ENCODE measurements at places on chromosomes 12 and 14.

- no peak for ATAC-seq
These were observed 801.4 kb downstream of the FLRT2 start for GRCh38 chr14:86331341-86331740.

GRCh38 chr14:74852922-74853530, 22.9 kb downstream of the PROX2 start:
- no peak for ATAC-seq

- ATAC-seq, result peak; percentile 9
These were observed 50.0 kb downstream of the NCOR2 start for GRCh38 chr12:124517260-124518050.

- ATAC-seq, result peak; percentile 6
These were observed 1.1 kb upstream of the GNB3 start for GRCh38 chr12:6839482-6840201.

- ATAC-seq, result no peak
These were observed 47.2 kb downstream of the SPPL3 start for GRCh38 chr12:120856980-120857379.

DNA sequence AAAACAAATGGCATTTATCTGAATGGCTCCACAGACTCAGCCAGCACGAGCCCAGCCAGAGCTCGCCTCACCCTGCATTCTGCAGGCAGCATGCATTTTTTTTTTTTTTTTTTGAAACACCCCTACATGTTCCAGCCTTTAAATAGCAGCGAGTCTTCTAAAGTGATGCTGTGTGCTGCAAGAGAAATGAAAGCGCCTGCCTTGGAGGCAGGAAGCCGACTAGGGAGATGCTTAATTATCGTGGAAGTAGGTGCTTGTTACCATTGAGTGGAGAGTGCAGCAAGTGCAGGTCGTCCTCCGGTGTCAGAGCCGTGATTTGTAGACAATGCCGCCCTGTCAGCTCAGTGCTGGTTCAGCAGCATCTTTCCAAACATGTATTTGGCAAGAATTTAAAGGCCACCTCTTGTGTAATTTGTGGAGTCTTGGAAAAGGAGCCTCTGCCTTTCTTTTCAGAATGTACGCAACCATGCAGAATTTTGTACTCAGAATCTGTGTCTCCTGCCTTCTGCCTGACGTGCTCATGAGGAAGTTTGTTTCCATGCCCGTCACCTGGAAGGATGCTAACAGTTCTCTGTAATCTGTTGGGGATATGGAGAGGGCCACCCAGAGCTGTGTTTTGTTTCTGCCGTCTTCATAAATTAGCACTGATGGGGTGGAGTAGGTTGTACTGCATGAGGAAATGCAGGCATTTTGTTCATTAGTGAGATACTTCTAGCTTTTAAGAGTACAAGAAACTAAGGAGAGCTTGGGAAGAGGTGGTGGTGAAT, 345.9 kb upstream of the RGS6 start:
- ATAC-seq, result no peak

DNA sequence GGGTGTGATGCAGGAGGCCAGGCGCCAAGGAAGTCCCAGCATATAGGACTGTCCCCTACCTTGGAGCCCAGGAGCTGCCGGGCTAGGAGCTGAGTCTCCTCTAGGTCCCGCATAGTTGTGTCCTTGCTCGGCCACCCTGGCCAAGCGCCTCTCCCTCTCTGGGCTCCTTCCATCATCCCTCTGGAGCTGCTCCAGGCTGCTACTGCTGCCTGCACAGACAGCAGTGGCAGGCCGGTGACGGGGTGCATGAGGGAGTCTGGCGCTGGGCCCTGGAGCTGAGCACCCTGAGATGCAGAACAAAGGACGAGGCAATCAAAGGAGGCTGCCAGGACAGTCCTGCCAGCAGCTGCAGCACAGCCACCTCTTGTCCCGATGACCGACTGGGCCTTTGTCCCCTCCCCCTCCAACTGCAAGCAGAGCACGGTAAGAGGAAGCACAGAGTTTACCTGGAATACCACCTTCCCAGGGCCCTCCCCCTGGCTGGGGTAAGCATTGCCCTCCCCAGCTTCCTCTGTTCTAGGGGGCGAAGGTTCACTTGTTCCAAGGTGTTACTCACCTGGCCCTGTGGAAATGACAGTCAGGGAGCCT, 10.4 kb downstream of the DTX1 start:
- ATAC-seq, result no peak

- peak; percentile 92 for ATAC-seq
These were observed 17.4 kb upstream of the FLVCR2 start for GRCh38 chr14:75561013-75561432.

GRCh38 chr14:74836251-74836960, 39.5 kb downstream of the PROX2 start:
- no peak for ATAC-seq

DNA sequence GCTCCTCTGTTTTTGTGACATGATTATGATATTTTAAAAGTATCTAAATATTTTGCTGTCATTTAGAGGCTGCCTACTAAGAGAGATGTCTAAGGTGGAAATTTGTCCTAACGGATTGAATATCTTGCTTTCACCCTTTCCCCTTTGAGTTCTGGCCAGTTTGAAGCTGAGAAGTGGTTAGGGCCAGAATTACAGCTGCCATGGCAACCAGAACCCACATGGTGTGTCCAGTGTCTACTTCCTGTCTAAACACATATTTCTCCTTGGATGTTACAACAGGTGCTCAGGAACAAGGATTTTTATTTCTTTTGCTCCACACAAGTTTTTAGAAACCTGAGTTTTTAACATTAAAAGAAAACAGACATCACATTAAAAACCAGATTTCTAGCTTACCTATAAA, 335.1 kb upstream of the OR4E1 start:
- ATAC-seq, result no peak

DNA sequence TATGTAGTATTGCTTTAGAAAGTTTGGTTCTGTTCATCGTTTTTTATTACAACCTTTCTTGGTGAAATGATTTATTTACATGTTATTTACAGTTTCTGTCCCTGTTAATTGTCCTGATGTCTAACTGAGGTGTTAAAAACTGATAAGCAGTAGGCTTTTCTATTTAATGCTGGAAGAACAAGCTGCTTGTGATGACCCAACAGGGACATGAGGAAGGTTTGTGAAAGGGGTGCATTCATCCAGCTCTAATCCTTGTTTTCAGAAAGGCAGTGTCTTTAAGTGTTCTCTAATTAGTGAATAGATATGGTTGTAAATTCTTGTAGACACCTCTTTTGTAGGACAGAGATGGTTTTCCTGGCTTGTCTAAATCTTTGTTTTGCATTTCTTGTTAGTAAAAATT, 191.4 kb downstream of the FOXA1 start:
- no peak for ATAC-seq

- ATAC-seq, result peak; percentile 38
These were observed 12.3 kb downstream of the METTL3 start for GRCh38 chr14:21498540-21499526.

DNA sequence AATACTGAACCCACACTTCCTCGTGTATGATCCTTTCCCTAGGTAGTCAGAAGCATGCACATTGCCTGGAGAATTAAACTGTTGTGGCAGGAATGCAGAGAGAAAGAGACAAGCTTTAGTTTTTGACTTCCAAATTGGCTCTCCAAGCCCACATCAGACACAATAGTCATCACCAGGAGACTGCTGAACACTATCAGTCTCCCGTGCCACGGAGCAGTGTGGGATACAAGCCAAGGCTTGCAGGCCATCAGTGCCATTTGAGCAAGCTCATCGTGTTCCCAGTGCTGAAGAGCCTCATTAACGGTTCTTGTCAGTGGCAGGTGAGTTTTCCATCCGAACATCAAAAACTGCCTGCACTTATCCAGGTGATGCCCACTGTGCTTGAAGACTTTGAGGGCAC, 410.8 kb downstream of the NAV3 start:
- no peak for ATAC-seq

DNA sequence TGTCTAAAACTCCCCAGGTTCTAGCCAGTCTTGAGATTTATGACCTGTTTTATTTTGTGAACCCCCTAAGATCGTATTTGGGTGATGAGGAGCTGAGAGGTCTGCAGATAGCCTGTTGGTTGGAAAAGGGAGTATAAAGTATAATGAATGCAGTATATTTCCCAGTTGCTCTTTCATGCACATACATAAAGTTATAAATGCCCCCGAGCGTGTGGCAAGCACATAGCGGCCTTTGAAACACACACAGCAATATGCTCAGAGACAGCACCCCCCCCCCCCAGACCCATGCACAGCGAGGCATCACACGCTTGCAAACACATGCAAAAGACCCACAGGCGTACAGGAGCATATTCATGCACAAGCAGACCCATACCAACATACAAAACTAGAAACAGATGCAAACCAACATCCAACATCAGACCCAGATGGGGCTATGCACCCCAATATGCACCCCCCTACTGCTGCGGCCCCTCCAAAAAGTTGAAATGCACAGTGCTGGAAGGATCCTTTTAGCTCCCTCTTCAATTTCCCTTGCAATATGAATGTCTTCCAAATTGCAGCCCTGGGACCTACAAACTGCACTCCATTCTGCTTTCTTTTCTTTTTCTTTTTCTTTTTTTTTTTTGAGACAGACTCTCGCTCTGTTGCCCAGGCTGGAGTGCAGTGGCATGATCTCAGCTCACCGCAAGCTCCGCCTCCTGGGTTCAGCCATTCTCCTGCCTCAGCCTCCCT, 82.2 kb upstream of the TBX3 start:
- ATAC-seq, result no peak

- no peak for ATAC-seq
These were observed 466.9 kb upstream of the STXBP6 start for GRCh38 chr14:25516838-25517237.

DNA sequence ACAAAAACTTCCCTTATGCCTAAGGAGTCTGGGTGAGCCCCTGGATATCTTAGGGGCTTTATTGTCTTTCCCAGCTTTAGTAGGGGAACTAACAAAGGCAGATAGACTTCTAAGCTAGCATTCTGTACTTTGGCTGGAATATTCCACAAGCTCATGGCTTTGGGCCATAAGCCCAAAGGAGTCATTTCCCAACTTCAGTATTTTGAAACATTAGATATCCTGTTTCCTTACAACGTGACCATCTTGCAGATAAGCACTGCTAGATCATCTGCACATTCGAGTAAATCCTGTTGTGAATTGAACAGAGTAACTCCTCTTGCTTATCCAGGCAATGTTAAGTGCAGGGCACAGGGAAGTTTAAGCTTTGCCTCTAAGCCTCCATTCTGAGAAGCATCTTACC, 70.6 kb upstream of the ACTN1 start:
- ATAC-seq, result peak; percentile 20

DNA sequence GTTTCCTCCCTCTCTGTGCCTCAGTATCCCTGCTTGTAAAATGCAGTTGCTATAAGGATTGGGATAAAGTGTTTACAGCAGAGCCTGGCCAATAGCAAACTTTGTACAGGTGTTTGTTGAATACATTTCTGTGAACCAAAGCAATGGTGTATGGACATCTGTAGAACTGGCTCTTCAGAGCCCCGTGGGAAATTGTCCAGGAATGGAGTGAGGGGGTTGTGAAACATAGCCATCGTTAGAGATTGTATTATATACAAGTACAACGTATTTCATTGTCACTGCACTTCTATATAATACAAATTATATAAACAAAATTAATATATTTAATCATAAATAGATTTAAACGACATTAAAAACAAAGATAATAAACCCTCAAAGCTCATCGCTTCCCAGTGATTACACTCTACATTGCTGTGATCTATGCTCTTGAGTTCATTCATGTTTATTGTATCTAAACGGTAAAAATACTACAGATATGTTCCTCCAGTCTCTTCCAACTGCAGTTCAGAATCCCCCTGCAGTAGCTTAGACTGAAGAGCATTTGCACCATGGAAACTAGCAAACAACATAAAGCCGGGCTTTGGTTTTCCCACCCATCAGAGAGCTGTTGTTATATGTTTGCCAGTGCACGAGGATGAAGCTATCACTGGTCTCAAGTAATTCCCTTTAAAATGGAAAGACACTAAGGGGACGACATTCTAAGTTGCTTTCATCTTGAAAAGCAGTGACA, 216.7 kb downstream of the TMEM132C start:
- ATAC-seq, result no peak

DNA sequence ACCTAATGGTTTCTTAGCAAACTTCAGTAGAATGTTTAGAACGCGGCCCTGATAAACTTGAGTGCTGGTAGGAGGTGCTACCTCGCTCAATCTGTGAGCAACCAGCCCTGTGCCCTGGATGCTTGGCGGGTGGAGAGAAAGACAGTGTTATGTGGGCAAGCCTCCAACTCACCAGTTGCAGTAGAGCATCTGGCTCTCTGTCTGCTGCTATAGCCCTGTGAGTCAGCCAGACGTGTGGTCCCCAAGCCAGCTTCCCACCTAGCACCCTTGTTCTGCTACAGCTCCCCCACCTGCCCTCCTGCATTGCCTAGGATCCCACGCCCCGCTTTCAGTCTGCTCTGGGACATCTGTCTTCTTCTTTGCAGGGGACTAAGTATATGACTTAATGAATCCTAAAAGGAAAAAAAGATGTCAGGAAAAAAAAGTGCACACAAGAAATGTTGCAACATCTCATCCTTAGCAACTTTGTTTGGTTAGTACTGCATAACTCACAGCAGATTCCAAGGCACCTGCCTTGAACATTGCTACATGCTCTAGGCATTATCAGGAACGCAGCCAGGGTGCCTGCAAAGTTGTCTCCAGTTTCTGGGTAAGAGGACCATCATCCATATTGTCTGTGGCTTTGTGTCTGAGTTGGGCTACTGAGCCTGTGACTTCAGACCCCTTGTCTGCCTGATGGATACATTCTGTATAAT, 13.6 kb downstream of the SNRNP35 start:
- ATAC-seq, result no peak

GRCh38 chr12:27951898-27952297, 20.6 kb downstream of the PTHLH start:
- no peak for ATAC-seq

GRCh38 chr12:68336889-68337303, 4.7 kb upstream of the MDM1 start:
- ATAC-seq, result peak; percentile 22

DNA sequence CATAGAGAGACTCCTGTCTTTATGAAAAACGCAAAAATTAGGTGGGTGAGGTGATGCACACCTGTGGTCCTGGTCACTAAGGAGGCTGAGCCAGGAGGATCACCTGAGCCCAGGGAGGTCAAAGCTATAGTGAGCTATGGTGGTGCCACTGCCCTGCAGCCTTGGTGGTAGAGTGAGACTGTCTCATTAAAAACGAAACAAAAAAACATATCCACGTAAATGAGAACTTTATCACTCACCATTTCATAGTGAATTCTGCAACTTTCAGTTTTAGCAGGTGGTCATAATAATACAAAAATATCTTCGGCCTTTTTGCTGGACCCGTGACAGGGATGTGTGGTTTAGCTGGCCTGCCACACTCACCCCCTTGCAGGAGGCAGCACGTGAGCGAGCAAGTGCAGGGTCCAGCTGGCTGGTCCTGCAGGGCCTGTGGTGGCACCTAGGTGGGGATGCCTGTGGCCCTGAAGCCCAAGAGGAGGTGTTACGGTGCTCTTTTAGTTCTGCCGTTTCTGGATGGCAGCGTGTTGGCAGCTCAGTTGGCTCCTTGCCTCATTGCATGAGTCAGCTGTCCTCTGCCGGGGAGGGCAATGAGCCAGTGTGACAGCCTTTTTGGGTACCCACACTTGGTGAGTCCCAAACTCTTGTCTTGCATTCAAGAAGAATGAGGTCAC, 1330.7 kb upstream of the TMEM132C start:
- peak; percentile 31 for ATAC-seq
